ENCODE measurements at places on chromosomes 7 and 10.

GRCh38 chr10:70188768-70189167, 18.5 kb upstream of the SAR1A start:
- no peak for DNase-seq

DNA sequence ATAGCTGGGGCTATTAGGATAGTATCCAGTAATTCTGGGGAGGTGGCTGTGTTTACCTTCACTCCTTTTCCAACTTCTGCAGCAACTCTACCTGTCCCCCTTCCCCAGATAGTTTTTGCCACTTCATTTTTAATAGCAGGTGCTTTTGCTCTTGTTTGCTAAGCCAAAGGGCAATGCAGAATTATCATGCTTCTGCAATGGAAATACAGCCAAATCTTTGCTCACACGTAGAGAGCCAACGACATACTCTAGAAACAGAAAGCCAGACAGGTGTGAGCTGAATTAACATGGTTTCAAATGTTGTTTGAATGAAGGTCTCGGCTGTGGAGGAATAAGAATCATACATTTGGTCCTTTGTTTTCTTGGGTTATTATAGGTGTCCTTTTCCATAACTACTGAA, 14.4 kb downstream of the PLEKHS1 start:
- no peak for DNase-seq

GRCh38 chr10:71893920-71894319, 42.9 kb upstream of the PSAP start:
- DNase-seq = no peak

DNA sequence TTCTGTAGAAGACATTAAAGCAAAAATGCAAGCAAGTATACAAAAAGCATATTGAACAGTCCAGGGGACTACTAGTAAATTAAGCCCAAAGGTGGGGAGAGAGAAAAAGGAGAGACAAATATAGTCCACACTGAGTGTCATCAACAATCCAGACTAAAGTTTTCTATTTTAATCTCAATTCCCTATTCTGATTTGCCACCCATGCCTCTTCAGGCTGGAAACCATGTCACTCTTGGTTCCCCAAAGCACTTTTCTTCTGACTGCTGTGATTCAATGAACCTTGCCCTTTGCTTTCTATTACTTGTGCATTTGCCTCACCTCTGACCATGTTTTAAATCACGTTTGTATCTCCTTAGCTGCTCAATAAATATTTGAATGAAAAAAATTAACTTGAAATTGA, 95.3 kb upstream of the AOAH start:
- no peak for DNase-seq

DNA sequence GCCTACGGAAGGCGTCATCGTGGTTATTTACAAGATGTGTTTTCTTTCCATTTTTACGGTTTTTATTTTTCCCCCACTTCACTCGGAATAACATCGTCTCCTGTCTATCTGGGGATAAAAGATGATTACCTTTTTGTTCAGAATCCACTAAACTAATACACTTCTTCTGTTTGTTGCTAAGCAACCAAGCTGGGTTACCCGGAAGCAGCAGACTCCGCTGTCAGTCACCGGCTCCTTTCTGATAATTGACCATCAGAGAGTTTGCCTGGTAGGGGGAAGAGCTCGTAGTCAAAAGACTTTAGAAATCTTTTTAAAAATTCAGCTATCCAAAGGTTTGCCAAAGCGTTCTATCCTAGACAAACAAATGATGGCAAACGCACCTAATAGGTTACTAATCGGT, 75.0 kb upstream of the SFMBT2 start:
- DNase-seq = no peak
